ENCODE measurements at places on chromosomes 7 and 10. TPM values are rescaled to one million over a fixed set of nuclear protein-coding genes. Genes with fewer than 3 reads are reported as not detected.

DNA sequence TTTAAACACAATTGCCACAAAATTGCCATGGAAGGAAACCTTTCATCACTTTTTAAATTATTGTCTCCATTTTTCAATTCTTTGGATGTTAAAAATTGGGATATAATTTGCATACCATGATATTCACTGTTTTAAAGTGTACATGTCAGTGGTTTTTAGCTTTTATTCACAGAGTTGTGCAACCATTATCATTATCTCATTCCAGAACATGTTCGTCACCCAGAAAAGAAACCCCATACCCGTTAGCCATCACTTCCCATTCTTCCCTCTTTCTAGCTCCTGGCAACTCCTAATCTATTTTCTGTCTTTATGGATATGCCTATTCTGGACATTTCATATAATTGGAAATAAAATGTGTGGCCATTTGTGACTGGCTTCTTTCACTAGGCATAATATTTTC lies 260.3 kb upstream of the FERD3L start:
- no peaks in the 10 kb centered on the region for H3K36me3 ChIP-seq
- H3K4me3 ChIP-seq, result no peak overlapping the region

GRCh38 chr7:84123965-84124547 lies 70.5 kb downstream of the SEMA3A start:
- H3K4me3 ChIP-seq, result peak overlapping the region; percentile 33
- H3K27ac ChIP-seq, result peak overlapping the region; percentile 80
- no peaks in the 10 kb centered on the region for H3K27me3 ChIP-seq
- no peaks in the 10 kb centered on the region for H3K36me3 ChIP-seq
- peaks cover 9% of the 10 kb centered on the region for H3K4me1 ChIP-seq

GRCh38 chr7:76282344-76283253 lies 19.9 kb upstream of the HSPB1 start:
- no peak overlapping the region for H3K27ac ChIP-seq
- no peaks in the 10 kb centered on the region for H3K36me3 ChIP-seq
- peak overlapping the region; percentile 10 for H3K4me3 ChIP-seq
- peaks cover 26% of the 10 kb centered on the region for H3K27me3 ChIP-seq

- no peaks in the 10 kb centered on the region for H3K27me3 ChIP-seq
- DNase-seq, result no peak
- H3K36me3 ChIP-seq, result no peaks in the 10 kb centered on the region
- H3K27ac ChIP-seq, result no peak overlapping the region
- no peaks in the 10 kb centered on the region for H3K4me1 ChIP-seq
These were observed 85.5 kb upstream of the ABI1 start for GRCh38 chr10:26946102-26946811.

DNA sequence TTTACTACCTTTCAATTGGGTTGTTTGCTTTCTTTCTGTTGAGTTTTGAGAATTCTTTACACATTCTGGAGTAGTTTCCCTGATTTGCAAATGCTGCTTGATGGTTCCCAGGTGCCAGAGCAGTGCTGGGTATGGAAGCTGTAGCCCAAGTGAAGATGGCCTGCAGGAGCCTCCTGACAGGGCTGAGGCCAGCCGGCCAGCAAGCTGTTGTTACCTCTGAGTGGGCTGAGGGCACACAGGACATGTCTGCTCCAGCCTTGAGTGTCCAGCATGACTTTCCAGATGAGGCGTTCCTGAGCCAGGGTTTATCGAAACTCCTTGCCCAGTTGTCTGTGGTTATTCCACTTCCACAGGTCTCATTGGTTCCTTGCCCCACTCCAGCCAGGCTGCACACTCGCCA lies 164.6 kb upstream of the TNS3 start:
- peaks cover 7% of the 10 kb centered on the region for H3K4me1 ChIP-seq
- H3K4me3 ChIP-seq, result no peak overlapping the region
- DNase-seq, result no peak
- H3K27me3 ChIP-seq, result no peaks in the 10 kb centered on the region
- no peak overlapping the region for H3K27ac ChIP-seq

DNA sequence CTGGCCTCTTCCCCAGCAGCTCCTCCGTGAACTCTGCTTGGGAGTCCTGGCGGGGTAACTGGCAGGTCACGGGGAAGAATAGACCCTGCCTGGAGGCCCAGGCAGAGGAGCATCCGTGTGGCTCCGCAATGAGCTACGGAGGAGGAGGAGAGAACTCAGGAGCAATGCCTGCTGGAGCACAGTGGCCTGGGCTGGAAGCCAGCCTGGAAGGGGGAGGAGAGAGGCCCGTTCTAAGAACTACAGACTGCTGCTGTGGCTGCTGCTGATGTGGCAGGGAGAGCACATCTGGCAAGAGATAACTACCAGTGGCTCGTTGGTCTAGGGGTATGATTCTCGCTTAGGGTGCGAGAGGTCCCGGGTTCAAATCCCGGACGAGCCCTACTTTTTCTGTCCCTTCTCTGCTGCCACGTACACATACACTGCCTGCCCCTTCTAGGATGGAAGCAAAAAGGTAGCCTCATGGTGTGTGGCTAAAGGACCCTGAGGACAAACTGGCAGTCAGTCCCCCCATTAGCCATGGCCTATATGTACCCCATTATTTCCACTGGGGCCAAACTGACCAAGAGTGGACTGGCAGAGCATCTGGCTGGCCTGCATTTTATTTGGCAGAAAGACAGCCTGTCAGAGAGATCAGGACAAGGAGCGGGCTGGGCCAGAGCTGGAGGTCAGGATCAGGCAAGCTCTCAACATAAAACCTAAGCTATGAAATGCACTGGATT lies 7.7 kb upstream of the OPN1SW start:
- no peak overlapping the region for H3K4me3 ChIP-seq
- H3K4me1 ChIP-seq, result no peaks in the 10 kb centered on the region
- H3K36me3 ChIP-seq, result no peaks in the 10 kb centered on the region
- H3K27me3 ChIP-seq, result no peaks in the 10 kb centered on the region

DNA sequence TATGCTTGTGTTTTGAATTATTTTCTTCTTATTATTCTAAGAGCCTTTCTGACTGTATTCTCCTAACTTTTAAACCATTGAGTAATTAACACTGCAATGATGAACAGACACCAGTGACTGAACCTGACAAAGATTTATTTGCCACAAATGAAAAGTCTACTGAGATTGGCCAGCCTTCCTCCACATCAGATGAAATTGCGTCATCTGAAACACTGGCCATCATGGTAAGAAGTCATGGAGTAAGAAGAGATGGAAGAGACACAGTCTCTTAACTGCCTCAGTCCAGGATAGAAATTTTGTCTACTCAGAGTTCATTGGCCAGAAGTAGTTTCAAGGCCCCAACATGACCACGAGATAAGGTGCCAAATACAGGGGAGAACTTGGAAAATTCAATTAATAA lies 357.8 kb downstream of the BMPER start:
- no peak overlapping the region for H3K27ac ChIP-seq
- no peaks in the 10 kb centered on the region for H3K27me3 ChIP-seq
- no peak for DNase-seq
- no peaks in the 10 kb centered on the region for H3K36me3 ChIP-seq
- H3K4me3 ChIP-seq, result no peak overlapping the region

- no peak overlapping the region for H3K27ac ChIP-seq
- DNase-seq, result no peak
- no peak overlapping the region for H3K4me3 ChIP-seq
- H3K27me3 ChIP-seq, result no peaks in the 10 kb centered on the region
- H3K4me1 ChIP-seq, result peaks cover 16% of the 10 kb centered on the region
These were observed 507.6 kb downstream of the GALNT17 start for GRCh38 chr7:71639382-71640085.

DNA sequence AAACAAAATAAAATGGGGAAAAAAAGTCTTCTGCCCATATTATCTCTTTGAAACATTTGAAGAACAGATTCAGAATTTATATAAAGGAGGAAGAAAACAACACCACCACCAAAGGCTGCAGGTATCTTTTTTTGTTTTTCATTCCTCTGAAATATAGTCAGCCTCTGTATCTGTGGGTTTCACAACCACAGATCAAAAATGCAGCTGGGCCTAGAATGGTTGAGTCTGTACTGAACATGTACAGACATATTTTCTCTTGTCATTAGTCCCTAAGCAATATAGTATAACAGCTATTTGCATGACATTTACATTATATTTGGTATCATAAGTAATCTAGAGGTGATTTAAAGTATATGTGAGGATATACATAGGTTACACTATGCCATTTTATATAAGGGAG lies 559.7 kb upstream of the LRRN3 start:
- no peaks in the 10 kb centered on the region for H3K27me3 ChIP-seq
- peak; percentile 37 for DNase-seq
- no peaks in the 10 kb centered on the region for H3K36me3 ChIP-seq
- no peak overlapping the region for H3K4me3 ChIP-seq
- peak overlapping the region; percentile 4 for H3K27ac ChIP-seq

DNA sequence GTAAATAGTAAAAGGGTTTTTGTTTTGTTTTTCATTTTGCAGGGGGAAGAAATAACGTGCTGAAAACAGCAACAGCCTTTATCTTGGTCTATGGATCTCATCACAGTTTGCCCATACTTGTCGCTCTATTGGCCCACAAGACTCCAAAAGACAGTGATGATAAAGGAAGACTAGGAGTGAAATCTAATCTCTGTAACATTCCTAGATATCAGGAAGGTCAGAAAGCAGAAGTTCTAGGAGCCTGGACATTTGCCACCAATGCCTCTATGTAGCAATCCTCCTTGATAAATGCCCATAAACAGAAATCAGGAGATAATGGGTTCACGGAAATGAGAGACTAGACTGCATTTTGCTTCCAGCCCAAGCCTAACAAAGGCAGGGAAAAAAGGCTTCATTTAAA lies 8.9 kb downstream of the CUBN start:
- H3K27me3 ChIP-seq, result no peaks in the 10 kb centered on the region
- H3K36me3 ChIP-seq, result no peaks in the 10 kb centered on the region
- H3K27ac ChIP-seq, result no peak overlapping the region

TIMM23 gene
- total RNA-seq, result 93.2 TPM

EPDR1 gene
- total RNA-seq, result 23.6 TPM

OR13A1 gene
- not detected for total RNA-seq

SFRP4 gene
- 0.19 TPM for total RNA-seq
